ENCODE measurements at places on chromosomes 3 and 15.

- DNase-seq = peak; percentile 28
These were observed 51.8 kb downstream of the CHST2 start for GRCh38 chr3:143171141-143171980.

GRCh38 chr3:197375001-197375441 lies 76.6 kb upstream of the DLG1 start:
- DNase-seq = no peak

- DNase-seq = no peak
These were observed 479.0 kb downstream of the GABRG3 start for GRCh38 chr15:27449941-27450340.

- DNase-seq = no peak
These were observed 77.8 kb upstream of the LPP start for GRCh38 chr3:188076176-188076575.

DNA sequence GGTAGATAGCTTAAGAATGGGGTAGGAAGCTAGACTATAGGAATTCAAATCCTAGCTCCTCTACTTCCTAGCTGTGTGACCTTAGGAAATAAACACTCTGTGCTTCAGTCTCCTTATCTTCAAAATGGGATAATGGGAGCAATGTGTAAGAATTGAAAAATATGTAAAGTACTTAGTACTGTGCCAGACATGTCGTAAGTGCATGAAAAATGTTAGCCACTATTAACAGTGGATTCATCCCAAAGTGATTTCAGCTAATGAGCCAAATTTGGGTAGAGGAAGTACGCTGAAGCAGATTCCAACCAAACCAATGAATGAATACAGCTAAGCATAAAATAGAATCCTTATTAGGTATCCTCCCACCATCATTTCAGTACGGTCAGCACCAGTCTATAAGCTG lies 192.1 kb downstream of the RORA start:
- DNase-seq = no peak

DNA sequence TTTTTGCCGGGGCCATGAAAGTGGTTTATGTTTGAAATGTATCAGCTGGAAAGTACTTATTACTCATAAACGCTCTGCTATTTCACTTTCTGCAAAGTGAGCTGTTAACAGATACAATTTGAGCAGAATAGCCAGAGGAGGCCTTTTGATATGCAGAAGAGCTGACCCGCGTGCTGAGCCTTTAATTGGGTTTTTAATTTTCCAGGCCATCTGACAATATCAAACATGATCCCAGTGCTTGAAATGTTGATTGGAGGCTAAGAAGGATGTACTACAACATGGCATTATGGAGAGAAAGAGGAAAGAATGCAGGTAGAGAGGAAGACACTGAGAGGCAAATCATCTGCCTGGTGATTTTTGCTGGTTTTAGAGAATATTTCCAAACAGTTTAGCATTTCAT lies 261.3 kb upstream of the MEIS2 start:
- no peak for DNase-seq

- DNase-seq = no peak
These were observed 112.9 kb downstream of the AKAP13 start for GRCh38 chr15:85493260-85493659.

- DNase-seq = no peak
These were observed 450.1 kb upstream of the THBS1 start for GRCh38 chr15:39130556-39131379.

DNA sequence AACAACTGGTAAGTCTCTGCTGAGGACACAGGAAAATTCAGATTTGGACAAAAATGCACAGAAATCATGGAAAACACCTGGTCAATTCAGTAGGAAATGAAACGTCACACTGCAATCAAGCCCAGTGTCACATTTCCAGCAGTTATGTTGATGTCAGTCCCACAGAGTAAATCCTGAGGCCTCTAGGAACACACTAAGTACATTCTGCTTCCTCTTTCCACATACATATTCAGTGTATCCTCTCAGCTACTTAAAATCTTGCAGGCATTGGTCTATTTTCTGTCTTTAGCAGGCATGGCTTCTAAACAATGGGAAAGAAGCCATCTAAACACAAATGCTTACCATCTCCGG lies 207.8 kb downstream of the PLCL2 start:
- DNase-seq = no peak

- no peak for DNase-seq
These were observed 98.3 kb downstream of the ANO10 start for GRCh38 chr3:43523454-43524053.

DNA sequence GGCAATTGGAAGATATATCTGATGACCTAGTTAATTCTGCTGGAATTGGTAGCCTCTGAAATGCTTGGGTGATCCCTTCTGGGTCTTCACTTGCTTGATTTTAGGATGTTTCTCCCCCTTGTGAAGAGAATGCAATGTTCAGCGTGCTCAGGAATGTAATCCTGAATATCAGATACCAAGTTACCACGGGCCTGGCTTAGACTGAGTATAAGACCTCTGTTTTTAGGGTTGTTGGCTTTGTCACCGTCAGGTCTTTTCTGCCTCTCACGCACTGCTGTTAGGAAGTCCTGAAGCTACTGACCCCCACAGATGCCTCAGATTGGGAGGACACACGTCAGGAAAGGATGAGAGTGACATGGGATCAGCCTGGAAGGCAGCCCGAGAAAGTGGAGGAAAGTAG lies 198.5 kb downstream of the CDIN1 start:
- DNase-seq = no peak

DNA sequence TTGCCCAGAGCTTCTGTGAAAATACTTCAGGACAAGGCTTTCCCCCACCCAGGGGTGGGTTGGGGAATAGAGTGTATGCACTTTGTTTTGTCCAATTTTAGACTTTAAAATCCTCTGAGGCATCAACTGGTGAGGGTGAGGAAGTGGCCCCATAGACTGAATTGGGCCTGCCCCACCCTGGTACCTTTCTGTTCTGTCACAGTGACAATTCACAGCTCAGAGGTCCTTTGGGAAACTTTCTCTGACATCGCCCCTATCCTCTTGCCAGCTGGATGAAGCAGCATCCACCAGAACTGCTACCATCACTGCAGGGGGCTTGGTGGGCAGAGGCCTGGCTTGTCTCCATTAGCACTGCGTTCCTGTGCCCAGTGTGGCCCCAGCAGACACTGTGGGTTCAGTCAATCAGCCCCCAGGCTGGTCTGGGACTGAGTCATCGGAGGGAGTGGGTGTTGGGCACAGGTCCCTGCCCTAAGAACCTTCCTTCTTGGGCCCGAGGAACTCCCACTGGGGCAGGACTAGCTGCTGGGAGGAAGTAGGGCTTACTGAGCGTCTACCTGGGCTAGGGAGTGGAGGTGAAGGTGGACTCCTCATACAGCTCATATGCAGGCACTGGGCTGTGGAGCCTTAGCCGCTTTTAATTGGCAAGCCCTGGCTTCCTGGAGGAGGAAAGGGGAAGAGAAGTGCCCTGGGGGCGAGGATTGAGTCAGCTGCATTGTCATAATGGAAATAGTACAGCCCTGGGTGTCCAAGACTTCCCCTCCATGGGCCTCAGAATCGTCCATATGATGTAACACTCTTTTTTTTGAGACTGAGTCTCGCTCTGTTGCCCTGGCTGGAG lies 1.5 kb upstream of the PPM1M start:
- peak; percentile 77 for DNase-seq

DNA sequence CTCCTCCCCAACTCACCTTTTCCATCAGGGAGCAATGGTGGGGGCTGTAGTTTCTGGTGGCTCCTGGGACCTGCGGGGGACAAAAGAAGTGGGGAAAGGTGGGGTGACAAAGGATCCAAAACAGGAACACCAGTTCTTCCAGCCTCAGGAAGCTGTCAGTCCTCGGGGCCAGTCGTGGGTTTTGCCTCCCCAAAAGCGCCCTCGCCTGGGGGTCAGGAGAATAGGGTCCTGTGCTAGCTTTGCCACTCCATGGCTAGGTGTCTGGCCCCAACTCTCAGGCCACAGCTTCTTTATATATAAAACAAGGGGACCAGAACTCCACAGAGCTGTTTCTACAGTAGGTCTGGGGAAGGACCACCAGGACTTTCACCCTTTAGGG lies 4.0 kb downstream of the CCDC9B start:
- no peak for DNase-seq

- no peak for DNase-seq
These were observed 2.0 kb upstream of the TWF2 start for GRCh38 chr3:52240886-52241370.

GRCh38 chr3:14375192-14375591 lies 27.2 kb upstream of the SLC6A6 start:
- DNase-seq = no peak

- DNase-seq = no peak
These were observed 234.8 kb upstream of the TRIM42 start for GRCh38 chr3:140443073-140443472.

- DNase-seq = no peak
These were observed 318.5 kb downstream of the TBC1D5 start for GRCh38 chr3:17423786-17424536.

DNA sequence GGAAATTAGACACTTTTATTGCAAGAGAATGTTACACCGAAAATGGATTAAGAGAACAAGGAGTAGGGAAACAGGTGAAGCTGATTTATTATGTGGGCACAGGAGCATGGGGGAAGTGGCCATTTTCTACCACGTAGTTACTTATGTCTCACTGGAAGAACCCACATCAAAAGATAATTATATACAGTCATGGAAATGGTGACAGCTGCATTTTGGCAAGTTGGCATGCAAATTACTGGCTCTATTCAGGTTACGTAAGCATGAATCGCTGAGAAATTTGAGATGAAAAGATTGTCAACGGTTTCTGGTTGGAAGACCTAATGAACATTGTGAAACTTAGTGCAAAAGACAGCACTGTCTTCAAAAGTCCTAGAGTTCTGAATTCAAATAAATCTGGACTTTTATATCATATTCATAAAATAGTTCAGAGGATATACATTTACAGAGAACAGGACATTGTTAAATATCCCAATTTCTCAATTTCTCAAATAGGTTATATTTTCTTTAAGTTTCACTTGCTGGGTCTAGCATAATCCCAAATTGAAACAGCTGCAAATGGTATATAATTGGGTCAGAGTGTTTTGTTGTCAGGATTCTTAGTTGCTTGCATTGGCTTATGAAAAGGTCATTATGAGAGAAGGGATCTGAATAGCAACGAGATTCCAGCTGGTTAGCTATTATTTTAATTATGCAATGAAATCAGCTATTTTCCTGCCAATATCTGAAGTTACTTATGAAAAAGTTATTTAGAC lies 567.8 kb downstream of the ZPLD1 start:
- no peak for DNase-seq

DNA sequence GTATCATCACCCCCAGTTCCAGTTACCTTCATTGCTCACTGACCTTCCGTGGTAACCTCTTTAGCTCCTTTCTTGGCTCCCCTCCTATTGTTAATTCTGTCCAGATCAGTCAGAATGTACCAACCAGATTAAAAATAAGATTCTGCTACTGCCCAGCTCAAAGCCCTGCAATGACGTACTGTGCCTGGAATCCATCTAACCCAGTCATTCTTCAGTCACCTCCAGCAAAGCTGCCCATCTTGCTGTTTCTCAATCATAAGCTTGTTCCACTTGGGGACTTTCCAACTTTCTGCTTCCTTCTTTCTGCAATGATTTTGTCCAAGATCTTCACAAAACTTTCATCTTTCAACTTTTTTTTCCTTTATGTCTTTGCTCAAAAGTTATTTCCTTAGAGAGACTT lies 512.0 kb upstream of the ZNF385D start:
- DNase-seq = no peak

DNA sequence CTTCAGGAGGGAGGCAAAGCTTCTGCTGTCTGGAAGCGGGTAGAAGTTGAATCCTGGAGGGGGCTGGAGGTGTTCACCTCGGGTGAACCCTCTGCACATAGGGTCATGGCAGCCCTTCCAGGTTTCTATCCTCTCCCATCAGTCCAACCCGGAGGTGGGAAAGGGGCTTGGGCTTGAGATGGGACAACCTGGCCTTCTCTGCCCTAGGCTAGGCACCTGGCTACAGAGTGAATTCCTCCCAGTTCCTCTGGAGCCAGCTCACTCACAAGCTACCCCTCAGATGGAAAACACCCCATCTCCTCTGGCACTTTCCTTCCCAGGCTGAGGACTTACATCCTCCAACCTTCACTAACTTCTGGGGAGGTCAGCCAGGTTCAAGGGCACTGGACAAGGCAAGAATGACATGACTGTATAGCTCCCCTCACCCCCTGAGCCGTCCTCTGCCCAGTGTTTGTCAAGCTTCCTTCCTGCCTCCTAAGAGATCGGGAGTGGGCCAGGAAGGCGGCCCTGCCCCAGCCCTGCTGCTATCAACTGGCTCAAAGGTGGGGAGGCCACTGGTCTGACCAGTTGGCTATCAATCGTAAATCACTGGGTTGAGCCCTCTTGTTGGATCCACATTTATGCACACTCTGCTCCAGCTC lies 45.8 kb downstream of the KLF15 start:
- DNase-seq = no peak

GRCh38 chr3:197926418-197926817 lies 23.6 kb upstream of the RPL35A start:
- DNase-seq = no peak

- DNase-seq = no peak
These were observed 38.0 kb upstream of the XCR1 start for GRCh38 chr3:46065294-46065705.

DNA sequence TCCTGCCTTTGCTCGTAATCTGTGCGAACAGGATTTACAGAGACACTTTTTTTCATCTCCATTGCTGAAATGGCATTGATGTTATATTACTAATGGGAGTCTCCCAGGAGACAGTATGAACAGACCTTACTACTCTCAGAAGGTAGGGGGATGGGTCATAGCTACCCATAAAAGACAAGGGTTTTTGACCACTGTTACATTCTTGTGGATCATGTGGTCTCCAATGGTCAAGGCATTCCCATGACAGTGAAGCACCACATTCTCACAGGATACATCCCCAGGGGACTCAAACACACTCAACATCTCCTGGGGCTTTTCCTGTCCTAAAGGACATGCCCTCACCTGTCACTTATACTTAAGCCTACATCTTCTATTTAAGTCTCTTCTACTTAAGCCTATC lies 40.8 kb downstream of the MKRN3 start:
- DNase-seq = no peak

GRCh38 chr15:76309601-76310330 lies 1.5 kb downstream of the ETFA start:
- no peak for DNase-seq

DNA sequence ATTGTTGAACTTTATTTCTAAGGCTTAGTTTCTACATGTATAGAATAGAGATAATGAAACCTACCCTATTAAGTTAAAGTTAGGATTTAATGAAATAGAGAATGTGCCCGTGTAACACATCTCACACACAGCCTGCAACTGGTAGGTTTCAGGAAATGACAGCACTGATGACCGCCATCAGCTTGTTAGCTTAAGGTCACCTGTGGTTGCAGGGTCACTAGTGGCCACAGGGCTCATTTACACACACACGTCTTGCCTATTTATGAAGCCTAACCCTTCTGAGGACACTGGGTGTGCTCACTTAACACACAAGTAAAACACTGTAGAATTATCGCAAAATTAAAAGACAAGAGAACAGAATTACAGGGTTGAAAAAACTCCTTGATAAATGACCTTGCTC lies 20.1 kb downstream of the CHRM5 start:
- DNase-seq = no peak

DNA sequence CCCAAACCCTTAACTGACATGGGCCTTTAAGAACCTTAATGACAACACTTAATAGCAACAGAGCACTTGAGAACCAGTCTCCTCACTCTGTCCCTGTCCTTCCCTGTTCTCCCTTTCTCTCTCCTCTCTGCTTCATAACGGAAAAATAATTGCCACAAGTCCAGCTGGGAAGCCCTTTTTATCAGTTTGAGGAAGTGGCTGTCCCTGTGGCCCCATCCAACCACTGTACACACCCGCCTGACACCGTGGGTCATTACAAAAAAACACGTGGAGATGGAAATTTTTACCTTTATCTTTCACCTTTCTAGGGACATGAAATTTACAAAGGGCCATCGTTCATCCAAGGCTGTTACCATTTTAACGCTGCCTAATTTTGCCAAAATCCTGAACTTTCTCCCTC lies 49.9 kb downstream of the PGPEP1L start:
- no peak for DNase-seq

All from SIG-M5 (cell line).